Smooth muscle cell of bladder (primary cell): ENCODE measurements at places on chromosomes 13 and 19. TPM values are rescaled to one million over a fixed set of nuclear protein-coding genes. Genes with fewer than 3 reads are reported as not detected.

ZNF177 gene
- 1.2 and 1.4 TPM in 2 replicates for total RNA-seq

LILRA1 gene
- total RNA-seq: not detected in 2 replicates

HNRNPUL1 gene
- total RNA-seq: 44.2 and 54.2 TPM in 2 replicates

URAD gene
- not detected in 2 replicates for total RNA-seq

KLK6 gene
- not detected in 2 replicates for total RNA-seq

FCGBP gene
- 0.14 and 0.65 TPM in 2 replicates for total RNA-seq

NLRP4 gene
- not detected in 2 replicates for total RNA-seq

FCER2 gene
- total RNA-seq: not detected in 2 replicates

THSD1 gene
- total RNA-seq: 5.0 and 5.3 TPM in 2 replicates

CKAP2 gene
- total RNA-seq: 6.3 and 6.8 TPM in 2 replicates

UBE2L5 gene
- total RNA-seq: 0.09 TPM in 1 of 2 replicates, not detected in the other

CGB2 gene
- total RNA-seq: not detected in 2 replicates
